Fibroblast of skin of left biceps (primary cell): ENCODE measurements at places on chromosomes 12 and 14.
A peak's percentile ranks its signal among the peaks of the same experiment; 100 is the strongest.

GRCh38 chr12:92608151-92609091 is 94.4 kb upstream of the PLEKHG7 start:
- peak; percentile 23 for DNase-seq

GRCh38 chr12:118126119-118126757 is 9.7 kb upstream of the PEBP1 start:
- DNase-seq = no peak

DNA sequence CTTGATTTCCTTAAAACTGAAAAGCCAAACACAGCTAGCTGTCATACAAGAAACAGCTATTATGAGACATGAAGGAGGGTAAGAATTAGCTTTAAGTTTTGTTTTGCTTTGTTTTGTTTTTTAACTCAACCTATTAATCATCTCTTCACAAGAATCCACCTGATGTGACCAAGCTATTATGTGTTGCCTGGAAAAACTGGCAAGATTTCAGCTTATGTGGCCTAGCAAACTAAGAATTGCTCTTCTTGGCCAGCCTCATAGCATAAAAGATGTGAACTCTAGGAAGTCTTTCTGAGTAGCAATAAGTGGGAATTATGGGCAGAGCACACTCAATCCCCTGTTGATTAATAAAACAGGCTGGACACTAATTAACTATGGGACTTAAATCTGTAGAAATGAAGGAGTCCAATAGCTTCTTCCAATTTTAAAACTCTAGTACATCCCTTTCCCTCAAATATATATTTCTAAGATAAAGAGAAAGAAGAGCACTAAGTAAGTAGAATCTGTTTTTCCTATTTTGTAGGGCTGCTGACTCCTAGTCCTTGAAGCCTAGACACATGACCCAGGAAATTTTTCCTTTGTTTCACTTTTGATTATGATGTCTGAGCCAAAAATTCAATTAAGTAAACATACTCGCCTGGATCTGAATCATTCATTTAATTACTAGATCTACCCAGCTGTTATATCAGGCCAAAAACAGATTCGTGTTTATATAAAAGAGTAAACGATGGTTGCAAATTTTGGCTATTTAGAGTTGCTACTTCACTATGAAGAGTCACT is 75.7 kb downstream of the GTF2A1 start:
- DNase-seq = no peak

DNA sequence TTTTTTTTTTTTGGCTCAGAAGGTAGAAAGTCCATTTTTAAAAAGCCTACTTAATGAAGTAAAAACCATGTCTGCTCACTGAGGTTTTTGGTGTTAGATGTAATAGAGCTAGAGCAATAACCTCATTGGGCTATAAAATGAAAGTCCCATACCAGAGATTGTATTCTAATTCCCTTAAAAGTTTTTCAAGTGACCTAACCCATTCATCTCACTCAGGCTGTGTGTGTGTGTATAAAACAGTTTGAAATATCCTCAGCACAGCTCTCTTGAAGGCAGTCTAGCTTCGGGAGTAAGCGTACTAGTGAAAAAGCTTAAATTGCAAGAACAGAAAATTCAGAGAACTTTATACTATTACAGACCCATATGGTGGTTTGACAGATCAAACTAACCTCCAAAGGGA is 313.8 kb downstream of the CEP128 start:
- no peak for DNase-seq

DNA sequence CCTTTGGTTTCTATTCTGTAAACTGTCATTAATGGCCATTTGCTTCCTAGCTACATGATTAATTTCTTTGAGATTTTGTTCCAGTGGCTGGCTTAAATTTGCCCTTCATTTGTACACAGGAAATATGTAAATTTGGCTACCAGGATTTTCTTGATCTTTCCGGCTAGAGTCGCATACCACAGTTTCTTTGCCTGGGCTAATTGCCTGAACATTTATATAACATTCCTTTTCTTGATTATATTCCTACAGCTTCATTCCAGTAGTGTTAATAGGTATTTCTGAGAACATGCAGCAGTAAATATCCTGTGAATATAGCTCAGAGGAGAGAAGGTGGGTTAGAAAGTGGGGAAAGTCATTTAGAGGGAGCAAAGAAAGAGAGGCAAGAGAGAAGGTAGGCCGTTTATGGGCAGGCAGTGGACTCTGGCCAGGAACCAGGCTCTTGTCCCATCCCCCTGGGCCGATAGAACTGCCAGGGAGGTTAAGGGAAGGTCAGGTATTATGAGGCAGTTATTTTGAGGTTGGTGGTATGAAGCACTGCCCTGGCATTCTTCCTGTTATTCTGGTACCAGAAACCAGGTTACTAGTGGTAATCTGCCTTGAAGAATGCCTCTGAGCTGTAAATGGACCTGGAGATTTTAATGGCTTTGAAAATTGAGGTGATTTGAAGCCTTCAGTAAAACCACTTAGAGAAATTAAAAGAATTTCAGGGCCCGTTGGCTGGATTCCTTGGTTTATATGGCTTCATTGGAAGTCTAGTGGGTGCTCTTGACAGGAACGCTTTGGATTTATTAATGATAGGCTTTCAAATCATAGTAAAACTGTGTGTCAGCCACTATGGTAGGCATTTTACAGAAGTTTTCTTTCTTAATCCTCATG is 4.4 kb downstream of the RNF10 start:
- no peak for DNase-seq
